ENCODE measurements at places on chromosomes 6 and 20. TPM values are rescaled to one million over a fixed set of nuclear protein-coding genes. Genes with fewer than 3 reads are reported as not detected.

DNA sequence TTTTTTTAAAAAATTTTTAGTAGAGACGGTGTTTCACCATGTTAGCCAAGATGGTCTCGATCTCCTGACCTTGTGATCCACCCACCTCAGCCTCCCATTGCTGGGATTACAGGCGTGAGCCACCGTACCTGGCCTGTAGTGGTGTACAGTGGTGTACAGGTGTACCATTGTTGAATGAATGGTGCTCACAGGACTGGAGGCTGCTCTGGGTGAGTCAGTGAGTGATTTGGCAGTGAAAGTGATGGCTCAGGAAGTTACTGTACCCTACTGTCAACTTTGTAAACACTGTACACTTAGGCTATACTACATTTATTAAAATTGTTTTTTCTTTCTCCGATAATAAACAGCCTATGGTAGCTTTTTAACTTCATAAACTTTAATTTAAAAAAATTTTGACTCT is 122.8 kb upstream of the EEF1E1 start:
- no peaks in the 10 kb centered on the region for H3K36me3 ChIP-seq
- no peaks in the 10 kb centered on the region for H3K27me3 ChIP-seq
- no peak overlapping the region for H3K4me3 ChIP-seq
- no peak overlapping the region for H3K27ac ChIP-seq
- DNase-seq = no peak

The TAF11 gene
- 16.0 TPM for total RNA-seq

- no peaks in the 10 kb centered on the region for H3K27me3 ChIP-seq
- no peak overlapping the region for H3K4me3 ChIP-seq
- no peaks in the 10 kb centered on the region for H3K36me3 ChIP-seq
- DNase-seq = no peak
- H3K4me1 ChIP-seq = peaks cover 2% of the 10 kb centered on the region
- no peak overlapping the region for H3K27ac ChIP-seq
These were observed 199.2 kb upstream of the PMEPA1 start for GRCh38 chr20:57908704-57909630.

DNA sequence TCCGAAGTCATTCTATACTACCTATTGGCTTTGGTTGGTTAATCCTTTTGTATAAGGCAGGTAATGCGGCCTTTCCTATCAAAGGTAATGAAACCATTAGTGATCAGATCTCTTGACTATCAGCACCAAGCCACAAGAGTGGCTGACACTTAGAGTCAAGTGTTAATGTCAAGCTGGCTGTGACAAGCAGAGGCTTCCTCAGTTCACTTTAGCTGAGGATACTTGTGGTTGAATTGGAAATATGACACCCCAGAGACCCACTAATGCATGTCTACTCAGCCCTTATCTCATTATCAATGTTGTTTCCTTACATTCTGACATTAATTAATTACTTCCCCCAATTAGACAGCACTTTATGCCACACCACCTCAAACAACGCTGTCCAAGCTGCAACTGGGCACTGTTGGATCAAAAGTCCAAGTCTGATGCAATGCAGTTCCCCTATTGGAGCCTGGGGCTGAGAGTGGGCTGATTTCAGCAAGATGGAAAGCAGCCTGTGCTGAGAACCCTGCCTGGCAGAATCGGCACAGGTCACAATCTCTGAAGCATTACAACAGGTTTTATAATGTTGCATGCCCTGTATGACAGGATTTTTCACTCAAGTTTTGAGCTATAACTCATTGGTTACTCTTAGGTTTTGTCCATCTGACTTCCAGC is 273.5 kb downstream of the COL12A1 start:
- H3K27me3 ChIP-seq = no peaks in the 10 kb centered on the region
- H3K4me3 ChIP-seq = no peak overlapping the region
- DNase-seq = no peak
- no peak overlapping the region for H3K27ac ChIP-seq
- H3K4me1 ChIP-seq = peaks cover 1% of the 10 kb centered on the region

- H3K27ac ChIP-seq = peak overlapping the region; percentile 65
- H3K4me3 ChIP-seq = peak overlapping the region; percentile 31
- DNase-seq = peak; percentile 79
- no peaks in the 10 kb centered on the region for H3K36me3 ChIP-seq
- peaks cover 11% of the 10 kb centered on the region for H3K4me1 ChIP-seq
These were observed 53.7 kb downstream of the ANKRD60 start for GRCh38 chr20:58174708-58175280.

The ME1 gene
- total RNA-seq = 9.9 TPM

DNA sequence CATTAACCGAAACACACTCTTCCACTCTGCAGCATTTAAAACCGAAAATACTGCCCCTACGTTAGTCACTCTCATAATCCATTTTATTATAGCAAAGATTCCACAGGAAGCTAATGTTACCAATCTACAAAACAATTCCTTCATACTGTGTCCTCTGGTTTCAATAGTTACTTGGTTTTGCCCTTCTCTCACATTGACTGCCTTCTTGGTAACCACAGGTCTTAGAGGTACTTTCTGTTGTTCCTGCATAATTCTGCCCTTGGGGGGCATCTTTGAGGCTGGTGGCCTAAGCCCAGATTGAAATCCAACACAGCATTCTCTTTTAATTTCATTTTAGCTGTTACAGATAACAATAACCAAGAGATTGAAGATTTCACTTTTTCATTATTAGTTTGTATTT is 9.8 kb upstream of the DCBLD1 start:
- no peak overlapping the region for H3K4me3 ChIP-seq
- no peaks in the 10 kb centered on the region for H3K27me3 ChIP-seq
- no peaks in the 10 kb centered on the region for H3K4me1 ChIP-seq
- DNase-seq = no peak
- H3K36me3 ChIP-seq = no peaks in the 10 kb centered on the region
- H3K27ac ChIP-seq = no peak overlapping the region

DNA sequence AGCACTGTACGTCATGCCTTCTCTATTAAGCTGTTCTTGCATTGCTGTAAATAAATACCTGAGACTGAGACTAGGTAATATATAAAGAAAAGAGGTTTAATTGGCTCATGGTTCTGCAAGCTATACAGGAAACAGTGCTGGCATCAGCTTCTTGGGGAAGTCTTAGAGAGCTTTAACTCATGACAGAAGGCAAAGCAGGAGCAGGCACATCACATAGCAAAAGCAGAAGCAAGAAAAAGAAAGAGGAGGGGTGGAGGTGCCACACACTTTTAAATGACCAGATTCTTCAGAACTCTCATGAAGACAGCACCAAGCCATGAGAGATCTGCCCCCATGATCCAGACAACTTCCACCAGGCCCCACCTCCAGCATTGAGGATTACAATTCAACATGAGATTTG is 30.1 kb downstream of the CYB5R4 start:
- no peaks in the 10 kb centered on the region for H3K27me3 ChIP-seq
- H3K4me1 ChIP-seq = no peaks in the 10 kb centered on the region
- no peak for DNase-seq
- H3K36me3 ChIP-seq = no peaks in the 10 kb centered on the region
- no peak overlapping the region for H3K4me3 ChIP-seq
- no peak overlapping the region for H3K27ac ChIP-seq

- no peak overlapping the region for H3K27ac ChIP-seq
- no peak for DNase-seq
- H3K36me3 ChIP-seq = no peaks in the 10 kb centered on the region
- no peaks in the 10 kb centered on the region for H3K4me1 ChIP-seq
- no peak overlapping the region for H3K4me3 ChIP-seq
- no peaks in the 10 kb centered on the region for H3K27me3 ChIP-seq
These were observed 2.5 kb upstream of the BPIFA1 start for GRCh38 chr20:33233129-33233774.

The LY6G6F gene
- not detected for total RNA-seq

The NOTCH4 gene
- 13.6 TPM for total RNA-seq

DNA sequence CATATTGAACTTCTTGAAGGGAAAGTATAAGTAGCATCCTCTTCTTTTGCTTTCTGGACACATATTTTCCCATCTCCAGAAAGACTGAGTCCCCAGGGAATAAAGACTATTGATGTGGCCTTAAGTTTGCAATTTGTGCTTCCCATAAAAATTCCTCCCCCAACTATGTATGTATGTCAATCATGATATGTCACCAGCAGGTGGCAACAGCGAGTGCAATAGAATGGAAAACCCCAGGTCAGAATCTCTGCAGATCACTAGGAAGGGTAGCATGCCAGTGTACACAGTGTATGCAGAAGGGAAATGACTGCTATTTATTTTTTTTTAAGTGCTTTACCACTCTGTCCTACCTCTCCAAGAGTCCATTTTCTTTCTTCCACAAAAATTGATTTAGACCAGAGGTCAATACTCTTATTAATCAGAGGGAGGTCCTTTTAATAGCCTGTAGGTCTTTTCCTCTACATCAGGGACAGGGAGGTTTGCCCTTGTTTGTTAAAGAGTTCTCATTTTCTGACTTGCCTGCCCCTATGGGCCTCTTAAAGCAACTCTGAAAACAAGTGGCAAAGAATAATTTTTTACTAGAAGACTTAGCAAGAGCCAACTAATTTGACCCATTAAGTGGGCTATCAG is 61.4 kb downstream of the BMP2 start:
- H3K27me3 ChIP-seq = no peaks in the 10 kb centered on the region
- no peak overlapping the region for H3K27ac ChIP-seq
- H3K36me3 ChIP-seq = no peaks in the 10 kb centered on the region
- peak; percentile 12 for DNase-seq

- H3K4me1 ChIP-seq = no peaks in the 10 kb centered on the region
- H3K27me3 ChIP-seq = no peaks in the 10 kb centered on the region
- no peaks in the 10 kb centered on the region for H3K36me3 ChIP-seq
- no peak overlapping the region for H3K4me3 ChIP-seq
- H3K27ac ChIP-seq = no peak overlapping the region
These were observed 61.3 kb downstream of the ATRN start for GRCh38 chr20:3532089-3532615.

- no peak overlapping the region for H3K27ac ChIP-seq
- no peaks in the 10 kb centered on the region for H3K27me3 ChIP-seq
- no peaks in the 10 kb centered on the region for H3K36me3 ChIP-seq
- peaks cover 3% of the 10 kb centered on the region for H3K4me1 ChIP-seq
These were observed 36.8 kb upstream of the KLHL31 start for GRCh38 chr6:53702316-53702715.

GRCh38 chr6:129637340-129638054 is 72.5 kb downstream of the ARHGAP18 start:
- H3K36me3 ChIP-seq = no peaks in the 10 kb centered on the region
- H3K27me3 ChIP-seq = no peaks in the 10 kb centered on the region
- no peak for DNase-seq
- no peak overlapping the region for H3K4me3 ChIP-seq
- H3K27ac ChIP-seq = peak overlapping the region; percentile 60
- peaks cover 6% of the 10 kb centered on the region for H3K4me1 ChIP-seq

GRCh38 chr20:6026051-6026450 is 27.8 kb downstream of the LRRN4 start:
- no peak overlapping the region for H3K4me3 ChIP-seq

DNA sequence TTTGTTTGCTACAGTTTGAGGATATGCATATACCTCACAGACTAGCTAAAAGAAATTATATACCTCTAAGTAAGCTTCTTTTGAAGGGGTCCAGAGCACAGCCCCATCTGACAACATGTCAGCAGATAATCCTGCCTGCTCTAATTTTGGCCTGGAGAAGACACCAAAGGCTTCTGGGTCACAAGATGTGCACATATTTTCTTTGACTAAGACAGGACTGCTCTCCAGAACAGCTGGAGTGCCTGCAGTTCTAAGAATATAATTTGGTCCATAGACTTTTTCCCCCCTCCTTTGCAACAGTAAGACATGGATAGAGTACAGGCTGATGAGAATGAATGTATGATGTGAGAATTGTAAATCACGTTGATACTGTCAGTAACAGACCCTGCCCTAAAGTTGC is 107.9 kb upstream of the KCNK16 start:
- no peaks in the 10 kb centered on the region for H3K36me3 ChIP-seq
- no peak overlapping the region for H3K27ac ChIP-seq
- no peaks in the 10 kb centered on the region for H3K4me1 ChIP-seq
- no peaks in the 10 kb centered on the region for H3K27me3 ChIP-seq
- DNase-seq = no peak

- H3K27ac ChIP-seq = no peak overlapping the region
- no peaks in the 10 kb centered on the region for H3K27me3 ChIP-seq
- no peaks in the 10 kb centered on the region for H3K36me3 ChIP-seq
- DNase-seq = no peak
- H3K4me3 ChIP-seq = no peak overlapping the region
These were observed 278.2 kb upstream of the SUPT3H start for GRCh38 chr6:45655745-45656476.

GRCh38 chr6:148893481-148893880 is 146.7 kb downstream of the UST start:
- DNase-seq = no peak
- no peaks in the 10 kb centered on the region for H3K27me3 ChIP-seq
- H3K4me3 ChIP-seq = no peak overlapping the region
- H3K4me1 ChIP-seq = peaks cover 13% of the 10 kb centered on the region
- H3K27ac ChIP-seq = no peak overlapping the region

- H3K4me1 ChIP-seq = no peaks in the 10 kb centered on the region
- DNase-seq = no peak
- no peaks in the 10 kb centered on the region for H3K27me3 ChIP-seq
- H3K27ac ChIP-seq = no peak within 1 kb of the TSS
These were observed at the start of gene HLA-DQA2 for GRCh38 chr6:32741031-32741960. TSS of gene HLA-DQA2 (plus strand) at chr6:32741391. CDS start at chr6:32741444, 53 bp downstream.

GRCh38 chr6:125316621-125317020 is 14.9 kb upstream of the HDDC2 start:
- H3K4me3 ChIP-seq = no peak overlapping the region
- no peaks in the 10 kb centered on the region for H3K36me3 ChIP-seq
- H3K4me1 ChIP-seq = no peaks in the 10 kb centered on the region
- DNase-seq = no peak

DNA sequence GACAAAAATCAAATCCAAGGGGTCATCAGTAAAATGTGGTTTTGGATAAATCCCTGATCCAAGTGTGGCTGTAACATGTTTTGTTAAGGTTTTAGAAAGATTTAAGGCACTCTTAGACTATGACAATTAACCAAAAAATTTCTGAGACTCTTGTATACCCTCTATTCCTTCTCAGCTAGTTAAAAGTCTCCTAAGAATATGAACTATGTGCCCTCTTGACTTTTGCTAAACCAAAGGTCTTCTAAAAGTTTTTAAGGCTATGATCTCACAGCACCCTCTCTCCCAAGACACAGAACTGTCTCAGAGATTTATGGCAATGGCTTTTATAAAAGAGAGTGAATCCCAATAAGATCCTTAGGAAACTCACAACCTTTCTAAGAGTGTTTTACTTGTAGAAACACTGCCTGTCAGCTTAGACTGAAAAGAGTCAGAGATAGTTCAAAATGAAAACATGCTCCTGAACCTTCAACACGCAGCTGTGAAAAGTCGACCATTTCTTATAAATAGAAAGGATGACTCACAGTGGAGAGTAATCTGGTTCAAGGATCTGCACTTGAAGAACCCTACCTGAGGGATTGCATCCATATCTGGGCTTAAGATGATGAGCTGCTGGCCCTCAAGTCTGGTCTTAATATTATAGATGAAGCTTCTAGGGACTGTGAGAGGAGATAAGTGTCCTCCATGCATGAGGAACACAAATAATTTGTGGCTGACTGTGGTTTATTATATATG is 388.4 kb upstream of the GJE1 start:
- H3K27me3 ChIP-seq = no peaks in the 10 kb centered on the region
- no peak overlapping the region for H3K4me3 ChIP-seq
- no peak for DNase-seq
- H3K27ac ChIP-seq = no peak overlapping the region
- H3K36me3 ChIP-seq = no peaks in the 10 kb centered on the region
- no peaks in the 10 kb centered on the region for H3K4me1 ChIP-seq

GRCh38 chr20:18543932-18544331 is 23.3 kb upstream of the SMIM26 start:
- no peak for DNase-seq
- no peaks in the 10 kb centered on the region for H3K4me1 ChIP-seq
- H3K36me3 ChIP-seq = no peaks in the 10 kb centered on the region
- no peak overlapping the region for H3K27ac ChIP-seq

GRCh38 chr6:31568537-31568961 is 3.5 kb upstream of the LTA start:
- no peak for DNase-seq
- H3K4me3 ChIP-seq = no peak overlapping the region
- no peaks in the 10 kb centered on the region for H3K27me3 ChIP-seq
- no peak overlapping the region for H3K27ac ChIP-seq
- no peaks in the 10 kb centered on the region for H3K4me1 ChIP-seq
- no peaks in the 10 kb centered on the region for H3K36me3 ChIP-seq
